ENCODE measurements at places on chromosomes 13 and 19.

- DNase-seq, result no peak
Measured at GRCh38 chr19:15062036-15062435, 12.8 kb downstream of the CASP14 start.

- no peak for DNase-seq
Measured at GRCh38 chr19:50801107-50801506, 10.9 kb downstream of the ACP4 start.

DNA sequence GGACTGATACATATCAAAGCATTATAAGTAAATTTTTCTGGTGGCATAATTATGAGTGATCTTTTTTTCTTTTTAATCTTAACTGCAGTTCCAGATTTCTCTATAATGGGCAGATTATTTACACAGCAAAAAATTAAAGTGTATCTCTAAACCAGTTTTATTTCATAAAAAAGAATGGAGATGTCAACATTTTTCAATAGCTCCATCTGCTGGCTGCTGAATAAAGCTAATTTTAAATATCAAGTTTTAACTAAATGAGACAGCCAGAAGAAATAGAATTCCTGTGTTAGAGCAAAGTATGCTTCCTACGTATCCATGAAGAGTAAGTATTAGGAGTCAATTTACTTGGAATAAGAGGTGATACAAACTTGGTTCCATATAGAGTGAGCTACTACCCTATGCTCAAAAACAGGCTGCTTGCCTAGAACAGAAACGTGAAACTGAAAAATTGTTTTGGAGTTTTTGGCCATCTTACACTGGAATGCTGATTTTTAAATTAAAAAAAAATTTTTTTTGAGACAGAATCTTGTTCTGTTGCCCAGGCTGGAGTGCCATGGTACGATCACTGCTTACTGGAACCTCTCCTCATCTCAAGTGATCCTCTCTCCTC lies 5.0 kb upstream of the PDS5B start:
- DNase-seq, result no peak

DNA sequence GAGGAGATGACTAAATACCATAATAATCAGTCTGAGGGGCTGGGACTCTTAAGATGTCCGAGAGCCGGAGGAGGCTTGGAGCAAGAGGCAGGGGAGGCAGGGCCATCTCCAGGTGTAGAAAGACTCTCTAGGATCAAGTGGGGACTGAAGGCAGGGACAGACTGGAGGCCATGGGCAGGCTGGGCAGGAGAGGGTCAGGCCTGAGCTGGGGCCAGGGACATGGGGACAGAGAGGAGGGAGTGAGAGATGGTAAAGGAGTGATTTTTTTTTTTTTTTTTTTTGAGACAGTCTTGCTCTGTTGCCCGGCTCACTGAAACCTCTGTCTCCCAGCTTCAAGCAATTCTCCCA lies 2.2 kb downstream of the JOSD2 start:
- no peak for DNase-seq

DNA sequence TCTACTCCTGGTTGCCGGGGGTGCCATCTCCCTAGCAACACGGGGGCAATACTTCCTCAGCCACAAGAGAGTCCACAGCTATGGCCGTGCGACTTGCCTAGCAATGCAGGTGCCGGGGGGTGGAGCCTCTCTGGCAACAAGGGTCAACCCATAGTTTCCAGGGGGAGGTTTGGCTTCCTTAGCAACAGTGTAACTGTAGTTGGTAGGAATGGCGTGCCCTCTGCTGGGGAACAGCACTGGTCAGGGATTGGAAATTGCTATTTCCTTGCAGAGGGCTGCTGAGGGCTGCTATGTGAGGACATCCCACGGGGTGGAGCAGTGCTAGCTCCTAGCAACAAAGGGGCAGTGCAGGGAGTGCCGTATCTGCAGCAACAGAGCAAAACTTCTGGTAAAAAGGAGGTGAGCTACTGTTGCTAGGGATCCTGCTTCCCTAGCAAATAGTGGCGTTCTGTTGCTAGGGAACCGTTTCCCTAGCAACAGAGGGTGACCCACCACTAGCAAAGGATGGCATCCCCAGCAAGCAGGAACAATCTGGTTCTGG lies 7.0 kb upstream of the TMC4 start:
- DNase-seq, result no peak

DNA sequence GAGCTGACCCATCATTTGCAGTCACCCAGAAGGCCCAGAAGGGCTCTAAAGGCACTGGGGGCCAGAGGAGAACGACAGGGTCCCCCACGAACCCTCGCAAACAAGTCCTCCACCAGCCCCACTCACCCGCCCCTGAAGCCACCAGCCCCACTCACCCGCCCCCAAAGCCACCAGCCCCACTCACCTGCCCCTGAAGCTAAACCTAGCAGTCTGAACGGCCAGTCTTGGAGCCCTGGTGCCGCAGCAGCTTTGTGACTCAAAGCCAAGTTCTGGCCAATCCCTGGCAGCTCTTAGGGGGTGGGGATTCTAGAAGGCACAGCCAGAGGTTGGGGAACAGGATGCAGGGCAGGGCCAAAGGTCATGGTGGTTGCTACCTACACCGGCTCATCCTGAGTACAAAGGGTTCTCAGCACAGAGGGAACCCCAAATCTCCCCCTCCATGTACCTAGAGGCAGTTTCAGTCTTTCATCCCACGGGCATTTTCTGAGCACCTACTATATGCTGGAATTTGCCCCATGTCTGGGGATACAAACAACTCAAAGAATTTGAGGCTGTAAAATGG lies at the start of gene IQCN:
TSS of gene IQCN (minus strand) at position 234 of the 562 bp plus-strand sequence. CDS start 4,974 bp downstream, outside the sequence.
- no peak for DNase-seq

DNA sequence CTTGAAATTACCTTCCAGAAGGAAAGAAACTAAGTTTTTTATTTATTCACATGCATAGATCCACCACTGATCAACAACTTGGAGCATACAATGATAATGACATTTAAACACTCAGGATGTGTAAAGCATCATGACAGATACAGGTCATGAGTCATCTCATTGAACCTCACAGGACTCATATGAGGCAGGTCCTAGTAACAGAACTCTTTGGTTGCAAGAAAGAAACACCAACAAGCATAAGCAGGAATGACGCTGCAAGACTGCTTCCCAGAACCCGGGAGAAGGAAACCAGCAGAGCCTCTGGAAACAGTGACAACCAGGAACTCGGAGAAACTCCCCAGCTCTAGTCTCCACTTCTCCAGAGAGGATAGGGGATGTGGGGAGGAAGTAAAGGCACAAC lies 60.8 kb upstream of the IPO5 start:
- no peak for DNase-seq

GRCh38 chr13:40318366-40318765 lies 348.1 kb downstream of the FOXO1 start:
- DNase-seq, result no peak

- DNase-seq, result no peak
Measured at GRCh38 chr19:306151-306900, 15.1 kb upstream of the PLPP2 start.

DNA sequence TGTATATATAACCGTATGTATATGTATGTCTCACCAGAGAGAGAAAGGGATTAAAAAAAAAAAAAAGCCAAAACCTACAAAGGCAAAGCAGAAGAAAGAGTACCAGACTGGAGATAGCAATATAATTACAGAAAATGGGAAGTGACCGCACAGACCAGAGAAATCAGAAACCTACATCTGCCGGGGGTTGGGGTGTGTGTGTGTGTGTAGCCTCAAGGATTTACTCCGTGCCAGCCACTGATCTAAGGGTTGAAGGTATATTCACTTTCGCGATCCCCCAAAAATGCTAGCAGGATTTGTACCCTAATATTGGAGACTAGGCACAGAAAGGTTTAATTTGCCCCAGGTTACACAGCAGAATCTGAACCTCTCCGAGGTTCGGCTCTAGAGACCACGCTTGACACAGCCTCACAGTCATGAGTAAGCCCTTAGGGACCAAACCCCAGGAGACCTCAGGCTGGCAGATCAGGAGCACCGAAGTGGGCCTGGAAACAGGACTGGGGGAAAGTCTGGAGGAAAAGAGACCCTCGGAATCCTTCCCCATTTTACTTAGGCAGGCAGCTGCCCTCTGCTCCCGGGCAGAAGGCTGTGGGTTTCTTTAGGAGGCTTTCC lies 14.8 kb downstream of the ARL11 start:
- DNase-seq, result peak; percentile 35

DNA sequence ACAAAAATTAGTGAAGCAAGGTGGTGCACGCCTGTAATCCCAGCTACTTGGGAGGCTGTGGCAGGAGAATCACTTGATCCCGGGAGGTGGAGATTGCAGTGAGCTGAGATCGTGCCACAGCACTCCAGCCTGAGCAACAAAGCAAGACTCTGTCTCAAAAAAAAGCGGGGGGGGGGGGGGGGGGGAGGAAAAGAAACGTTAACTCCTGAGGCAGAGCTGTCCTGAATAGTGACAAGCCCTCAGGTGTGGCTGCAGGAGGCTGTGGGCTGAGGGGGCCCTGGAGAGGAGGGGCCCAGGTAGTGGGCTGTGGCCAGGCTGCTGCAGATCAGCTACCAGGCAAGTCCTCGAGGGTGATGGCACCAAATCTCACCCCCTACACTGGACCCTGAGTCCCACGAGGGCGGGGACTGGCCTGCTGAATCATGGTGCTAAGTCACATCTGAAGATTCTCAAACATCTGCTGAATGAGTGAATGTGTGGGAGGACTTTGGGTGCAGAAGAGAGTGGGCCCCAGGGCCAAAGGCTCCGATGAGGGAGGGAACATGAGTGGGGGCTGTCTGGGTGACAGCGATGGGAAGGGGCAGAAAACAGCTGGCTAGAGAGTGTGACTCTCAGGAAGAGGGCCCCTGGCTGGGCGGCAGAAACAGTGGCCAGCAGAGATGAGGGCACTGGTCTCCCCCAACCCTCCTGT lies 24.6 kb upstream of the ATP1A3 start:
- no peak for DNase-seq

GRCh38 chr19:2332341-2333026 lies 4.0 kb downstream of the SPPL2B start:
- DNase-seq, result peak; percentile 83

- no peak for DNase-seq
Measured at GRCh38 chr13:24865163-24865953, 101.4 kb downstream of the RNF17 start.

DNA sequence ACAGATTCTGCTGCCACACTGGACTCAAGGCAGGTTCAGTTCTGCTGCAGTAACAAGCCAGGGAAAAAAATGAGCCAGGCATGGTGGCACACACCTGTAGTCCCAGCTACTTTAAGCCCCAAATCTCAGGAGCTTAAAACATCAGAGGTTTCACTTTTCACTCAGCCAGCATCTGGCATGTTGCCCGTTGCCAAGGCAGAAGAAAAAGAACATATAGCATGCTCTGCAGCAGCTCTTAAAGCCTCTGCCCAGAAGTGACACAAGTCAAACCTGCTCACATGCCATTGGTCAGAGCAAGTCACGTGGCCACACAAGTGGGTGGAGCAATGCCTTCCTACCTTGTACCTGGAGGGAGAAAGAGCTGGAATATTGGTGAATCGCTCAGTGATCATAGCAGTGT lies 14.7 kb upstream of the ADGRE5 start:
- DNase-seq, result peak; percentile 63

GRCh38 chr13:73366241-73366640 lies 307.4 kb downstream of the KLF5 start:
- no peak for DNase-seq

- DNase-seq, result no peak
Measured at GRCh38 chr13:101544979-101545378, 92.5 kb downstream of the ITGBL1 start.

- no peak for DNase-seq
Measured at GRCh38 chr19:34847393-34847792, 74.4 kb upstream of the ZNF599 start.

- no peak for DNase-seq
Measured at GRCh38 chr19:3908266-3909054, 24.4 kb upstream of the NMRK2 start.

DNA sequence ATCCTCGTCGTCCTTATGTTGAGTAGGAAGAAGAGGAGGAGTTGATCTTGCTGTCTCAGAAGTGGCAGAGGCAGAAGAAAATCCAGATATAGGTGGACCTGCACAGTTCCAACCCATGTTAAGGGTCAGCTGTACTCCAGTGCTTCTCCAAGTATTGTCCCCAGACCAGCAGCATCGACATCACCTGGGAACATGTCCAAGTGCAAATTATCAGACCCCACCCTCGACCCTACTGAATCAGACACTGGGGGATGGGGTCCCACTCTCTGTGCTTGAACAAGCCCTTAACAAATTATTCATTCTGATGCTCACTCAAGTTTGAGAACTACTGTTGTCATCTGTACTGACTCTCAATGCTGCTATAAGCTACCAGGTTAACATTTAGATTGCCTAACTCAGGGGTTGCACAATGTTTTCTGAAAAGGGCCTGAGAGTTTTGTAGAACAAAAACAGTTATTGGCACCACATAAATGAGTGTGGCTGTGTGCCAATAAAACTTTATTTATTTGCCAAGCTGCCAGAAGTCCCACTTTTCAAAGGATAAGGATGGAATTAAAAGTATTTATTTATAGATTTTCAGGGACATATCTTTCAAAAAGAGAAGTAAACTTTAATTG lies 226.7 kb upstream of the IPO5 start:
- no peak for DNase-seq

DNA sequence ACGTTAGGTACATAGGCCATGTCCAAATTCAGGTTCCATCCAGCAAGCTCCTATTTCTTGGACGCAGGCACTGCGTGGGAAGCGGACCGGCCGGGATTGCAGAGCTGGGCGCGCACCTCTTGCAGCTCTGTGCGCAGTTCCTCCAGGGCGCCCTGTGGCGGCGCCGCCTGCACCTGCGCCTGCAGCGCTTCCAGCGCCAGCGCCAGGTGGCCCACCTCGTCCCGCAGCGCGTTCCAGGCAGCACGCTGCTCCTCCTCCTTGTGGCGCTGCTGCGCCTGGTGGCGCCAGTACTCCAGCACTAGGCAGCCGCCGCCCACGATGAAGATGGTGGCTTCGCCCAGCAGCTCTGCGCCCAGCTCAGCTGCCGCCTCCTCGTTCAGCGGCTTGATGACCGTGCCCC lies 31.1 kb downstream of the OPA3 start:
- no peak for DNase-seq
